ENCODE measurements at places on chromosomes 5 and 9. TPM values are rescaled to one million over a fixed set of nuclear protein-coding genes. Genes with fewer than 3 reads are reported as not detected.

DNA sequence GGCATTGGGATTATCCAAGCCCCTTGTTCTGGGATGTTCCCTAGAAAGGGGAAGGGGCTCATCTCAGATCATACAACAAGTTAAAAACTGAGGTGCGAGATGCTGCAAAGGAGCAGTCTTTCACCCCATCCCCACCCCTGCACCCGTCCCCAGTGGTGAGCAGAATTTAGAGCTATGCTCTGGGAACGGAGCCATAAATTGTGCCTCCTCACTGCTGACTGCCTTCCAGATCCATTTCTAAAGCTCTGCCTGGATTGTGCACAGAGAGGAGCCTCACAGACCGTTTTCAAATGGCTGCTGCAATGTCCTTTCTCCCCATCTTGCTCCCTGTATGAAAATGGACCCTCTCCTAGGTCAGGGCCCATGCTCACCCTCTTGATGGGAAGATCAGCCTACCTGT is 8.3 kb downstream of the SLC25A48 start:
- no peak for DNase-seq

DNA sequence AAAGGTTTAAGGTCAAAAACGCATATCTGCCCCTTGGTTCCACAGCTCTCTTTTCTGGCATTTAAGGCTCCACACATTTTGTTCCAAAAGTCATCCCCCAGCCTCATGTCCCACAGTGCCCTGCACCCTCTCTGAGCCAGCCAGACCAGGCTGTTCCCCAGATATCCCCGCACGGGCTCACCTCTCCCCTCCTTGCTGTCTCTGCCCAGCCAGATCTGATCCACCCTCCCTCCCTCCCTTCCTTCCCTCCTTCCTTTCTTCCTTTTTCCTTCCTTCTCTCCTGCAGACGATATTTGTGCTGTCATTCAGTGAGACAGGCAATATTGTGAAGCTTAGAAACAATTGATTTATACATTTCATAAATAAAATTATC is 37.0 kb downstream of the DUSP1 start:
- DNase-seq: no peak

DNA sequence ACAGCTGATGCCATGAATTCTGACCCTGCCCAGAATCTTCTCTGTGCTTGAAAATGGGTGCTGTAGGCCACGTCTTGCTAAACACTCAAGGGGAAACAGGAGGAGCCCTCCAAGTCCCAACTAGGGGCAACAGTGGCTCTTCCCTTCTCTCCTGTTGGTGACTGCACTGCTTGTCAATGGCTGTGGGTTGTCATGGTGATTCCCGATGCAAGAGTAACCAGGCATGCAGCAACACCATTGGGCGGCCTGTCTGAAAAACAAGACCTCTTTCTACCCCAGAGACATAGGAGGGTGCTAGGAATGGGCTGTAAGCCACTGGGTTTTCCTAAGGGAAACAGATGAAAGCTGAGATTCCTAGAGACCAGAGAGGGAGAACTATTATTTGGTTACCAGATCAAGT is 201.7 kb upstream of the PANK3 start:
- DNase-seq: no peak

DNA sequence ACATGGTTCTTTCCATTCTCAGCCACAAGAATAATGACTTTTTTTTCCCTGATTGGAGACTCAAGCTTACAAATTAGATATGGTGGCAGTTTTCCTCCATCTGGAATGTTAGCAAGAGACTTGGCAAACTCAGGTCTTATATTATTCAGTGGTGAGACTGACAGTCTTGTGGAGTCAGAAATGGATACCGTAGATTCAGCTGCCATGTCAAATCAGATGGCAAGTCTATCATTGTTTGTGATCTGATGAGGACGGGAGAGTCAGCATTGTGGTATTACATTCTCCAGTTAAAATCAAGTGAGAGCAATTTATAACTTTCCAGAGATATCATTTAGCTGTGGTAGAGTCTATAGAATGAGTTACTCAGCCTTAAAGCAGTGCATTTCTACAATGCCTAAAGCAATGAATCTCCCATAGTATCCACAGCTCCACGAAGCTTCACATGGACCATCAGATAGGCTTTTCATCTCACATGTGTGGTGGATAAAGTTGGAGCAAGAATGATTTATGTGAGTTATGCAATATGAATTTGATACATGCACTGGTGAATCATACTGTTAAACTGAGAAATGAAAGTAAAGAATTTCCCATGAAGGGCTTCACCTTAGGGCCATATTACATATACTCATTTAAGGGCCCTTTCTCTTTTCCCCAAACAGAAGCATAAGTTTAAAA is 430.6 kb downstream of the ZNF608 start:
- no peak for DNase-seq

- peak; percentile 3 for DNase-seq
These were observed 22.6 kb downstream of the B4GALT1 start for GRCh38 chr9:33144551-33144950.

DNA sequence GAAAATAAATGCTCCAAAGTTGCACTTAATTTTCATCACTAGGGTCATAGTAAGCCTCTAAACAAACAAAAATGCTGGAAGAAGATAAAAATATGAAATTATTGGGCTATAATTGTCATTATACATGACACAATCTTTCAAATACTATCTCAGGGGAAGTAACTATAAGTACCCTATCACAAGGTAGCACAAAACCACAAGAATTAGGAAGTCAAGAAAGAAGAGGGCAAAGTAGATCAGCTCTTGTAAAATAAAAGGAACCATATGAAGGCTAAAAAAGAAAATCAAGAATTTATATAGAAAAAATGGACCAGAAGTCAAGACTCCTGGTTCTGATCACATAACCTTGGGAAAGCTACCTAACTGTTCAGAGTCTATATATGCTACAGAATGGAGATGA is 48.1 kb downstream of the DIAPH1 start:
- DNase-seq: no peak

DNA sequence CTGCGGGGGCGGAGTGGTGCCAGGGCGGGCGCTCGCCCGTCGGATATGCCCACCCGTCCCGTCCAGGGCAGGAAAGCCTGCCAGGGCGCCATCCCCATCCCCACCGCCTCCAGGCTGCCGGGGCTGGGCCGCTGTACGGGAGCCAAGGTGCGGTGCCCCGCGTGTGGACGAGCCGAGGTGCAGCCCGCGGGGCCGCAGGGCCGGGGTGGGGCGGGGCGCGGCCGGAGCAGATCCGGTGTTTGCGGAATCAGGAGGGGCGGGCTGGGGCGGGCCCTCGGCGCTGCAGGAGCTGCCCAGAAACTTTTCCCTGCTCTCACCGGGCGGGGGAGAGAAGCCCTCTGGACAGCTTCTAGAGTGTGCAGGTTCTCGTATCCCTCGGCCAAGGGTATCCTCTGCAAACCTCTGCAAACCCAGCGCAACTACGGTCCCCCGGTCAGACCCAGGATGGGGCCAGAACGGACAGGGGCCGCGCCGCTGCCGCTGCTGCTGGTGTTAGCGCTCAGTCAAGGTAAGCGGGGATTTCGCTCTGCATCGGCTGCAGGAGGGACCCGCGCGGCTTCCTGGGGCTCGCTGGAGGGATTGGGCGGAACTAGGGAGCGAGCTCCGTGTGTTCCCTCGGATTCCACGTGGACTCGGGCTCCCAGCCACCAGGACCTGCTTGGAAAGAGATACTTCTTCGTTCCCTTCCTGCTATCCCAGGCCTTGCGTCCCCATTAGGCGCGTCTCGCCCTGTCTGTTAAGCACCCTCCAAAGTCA is at the start of gene ITGA2:
TSS of gene ITGA2 (plus strand) at position 328 of the 756 bp plus-strand sequence. CDS start at position 445, 117 bp downstream.
- DNase-seq: peak; percentile 78

GRCh38 chr9:1267581-1267980 is 217.4 kb downstream of the DMRT2 start:
- no peak for DNase-seq

- DNase-seq: no peak
These were observed 167.5 kb downstream of the NMUR2 start for GRCh38 chr5:152237531-152237930.

DNA sequence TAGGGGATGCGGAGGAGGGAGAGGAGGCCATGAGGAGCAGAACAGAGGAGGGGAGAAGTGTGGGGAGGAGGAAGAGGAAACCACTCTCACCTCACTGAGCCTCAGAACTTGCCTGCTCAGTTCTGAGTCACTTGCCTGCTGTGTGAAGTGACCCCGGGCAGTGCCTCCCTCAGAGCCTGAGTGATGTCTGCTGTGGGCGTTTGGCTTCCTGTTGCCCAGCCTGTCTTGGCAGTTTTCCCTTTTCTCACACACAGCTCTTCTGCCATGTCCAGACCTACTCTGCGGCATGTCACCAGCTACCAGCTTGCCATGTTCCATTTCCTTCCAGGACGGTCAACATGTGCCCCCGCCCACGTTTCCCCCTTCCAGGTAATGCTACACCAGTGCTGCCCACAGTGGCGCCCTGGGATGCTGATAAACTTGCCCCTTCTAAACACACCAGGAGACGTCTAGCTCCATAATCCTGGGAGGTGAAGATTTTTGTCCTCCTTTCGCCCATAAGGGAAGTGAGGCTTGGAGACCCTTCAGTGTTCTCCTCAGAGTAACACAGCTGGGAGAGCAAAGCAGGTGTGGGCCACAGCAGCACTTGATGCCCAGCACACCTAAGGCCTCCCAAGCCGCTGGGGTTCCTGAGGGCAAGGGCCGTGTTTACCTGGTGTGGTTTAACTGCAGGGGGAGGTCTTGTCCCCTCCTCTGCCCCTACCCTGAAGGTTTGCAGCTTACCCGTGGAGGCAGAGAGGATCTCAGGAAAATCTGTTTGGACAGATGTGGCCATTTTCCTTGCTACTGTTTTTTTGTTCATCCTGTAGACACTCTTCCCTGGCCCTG is 63.8 kb upstream of the RNF130 start:
- peak; percentile 73 for DNase-seq

DNA sequence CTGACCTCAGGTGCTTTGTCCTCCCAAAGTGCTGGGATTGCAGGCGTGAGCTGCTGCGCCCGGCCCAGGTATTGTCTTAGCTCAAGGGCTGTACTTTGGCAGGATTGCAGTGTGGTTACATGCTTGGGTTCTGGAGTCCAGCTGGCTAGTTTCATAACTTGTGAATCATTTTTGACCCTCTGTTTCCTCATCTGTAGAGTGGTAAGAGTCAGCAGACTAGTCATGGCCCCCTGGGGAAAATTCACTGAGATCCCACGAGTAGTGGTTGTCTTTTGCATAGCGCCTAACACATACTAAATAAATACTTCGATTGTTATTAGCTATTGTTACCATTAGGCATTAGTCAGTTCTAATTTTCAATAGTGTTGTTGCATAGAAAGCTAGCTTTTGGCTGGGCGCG is 14.3 kb downstream of the PTPA start:
- DNase-seq: no peak

- DNase-seq: no peak
These were observed 59.4 kb downstream of the GIN1 start for GRCh38 chr5:103060424-103060954.

DNA sequence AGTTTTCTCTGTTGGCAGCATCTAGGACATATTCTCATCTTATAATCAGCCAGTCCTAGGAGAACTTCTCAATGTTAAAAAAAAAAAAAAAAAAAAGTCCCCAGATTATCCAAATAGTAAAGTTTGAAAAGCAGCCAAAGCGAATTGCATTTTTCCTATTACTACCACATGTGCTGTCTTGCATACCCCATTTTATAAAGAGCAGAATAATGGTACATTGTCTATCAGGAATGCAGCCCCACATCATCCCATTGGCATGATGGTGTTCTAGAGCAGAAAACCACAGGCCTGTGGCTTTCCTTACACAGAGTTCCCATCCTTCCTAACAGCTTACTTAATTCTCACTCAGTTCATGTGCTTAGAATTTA is 381.6 kb downstream of the TMEM38B start:
- no peak for DNase-seq

- no peak for DNase-seq
These were observed 287.3 kb upstream of the NUDT12 start for GRCh38 chr5:103849934-103850333.

- DNase-seq: no peak
These were observed 187.7 kb downstream of the PIK3R1 start for GRCh38 chr5:68403301-68403700.

- DNase-seq: no peak
These were observed 39.3 kb upstream of the VDAC1 start for GRCh38 chr5:134043793-134044792.

DNA sequence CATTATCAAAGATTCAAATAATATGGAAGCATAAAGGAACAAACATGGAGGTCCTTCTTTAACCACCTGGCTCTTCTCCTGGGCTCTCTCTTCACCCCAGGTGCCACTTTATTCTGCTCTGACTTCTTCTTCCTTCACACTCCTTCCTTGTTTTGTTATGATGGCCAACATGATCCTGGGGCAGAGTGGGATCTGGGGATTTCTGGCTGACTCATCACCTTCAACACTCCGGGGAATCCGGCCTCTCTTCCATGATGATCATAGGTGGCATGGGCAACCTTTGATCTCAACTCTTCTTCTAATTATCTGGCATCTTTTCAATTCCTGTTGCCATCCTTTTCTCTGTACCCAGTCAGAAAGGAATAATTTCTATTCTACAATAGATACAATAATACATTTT is 62.1 kb upstream of the TRPC7 start:
- no peak for DNase-seq

Gene FBXL7
- 13.3 TPM for total RNA-seq

Gene PRDM9
- total RNA-seq: not detected

Gene PRXL2C
- total RNA-seq: 25.6 TPM

Gene GABRB2
- total RNA-seq: 1.6 TPM

Gene DMRT3
- not detected for total RNA-seq

Gene SH3PXD2B
- 46.2 TPM for total RNA-seq

Gene ADAMTS2
- 16.4 TPM for total RNA-seq

Gene GCNT4
- 2.8 TPM for total RNA-seq

Gene SYK
- total RNA-seq: 63.8 TPM

Gene CCNO
- total RNA-seq: not detected

Gene NPR3
- total RNA-seq: 87.2 TPM

Gene SDHA
- 94.0 TPM for total RNA-seq

Gene FGF10
- 2.7 TPM for total RNA-seq

Measured in upper lobe of right lung (tissue), 1 donor.